Osteoblast (primary cell): ENCODE measurements at places on chromosomes 16 and 17.

GRCh38 chr17:49861150-49861884 lies 13.4 kb upstream of the TAC4 start:
- peak; percentile 94 for DNase-seq

- DNase-seq = no peak
Observed at GRCh38 chr17:69717214-69717613, 302.7 kb downstream of the MAP2K6 start.

GRCh38 chr16:87740909-87741424 lies 24.8 kb downstream of the KLHDC4 start:
- DNase-seq = peak; percentile 87

DNA sequence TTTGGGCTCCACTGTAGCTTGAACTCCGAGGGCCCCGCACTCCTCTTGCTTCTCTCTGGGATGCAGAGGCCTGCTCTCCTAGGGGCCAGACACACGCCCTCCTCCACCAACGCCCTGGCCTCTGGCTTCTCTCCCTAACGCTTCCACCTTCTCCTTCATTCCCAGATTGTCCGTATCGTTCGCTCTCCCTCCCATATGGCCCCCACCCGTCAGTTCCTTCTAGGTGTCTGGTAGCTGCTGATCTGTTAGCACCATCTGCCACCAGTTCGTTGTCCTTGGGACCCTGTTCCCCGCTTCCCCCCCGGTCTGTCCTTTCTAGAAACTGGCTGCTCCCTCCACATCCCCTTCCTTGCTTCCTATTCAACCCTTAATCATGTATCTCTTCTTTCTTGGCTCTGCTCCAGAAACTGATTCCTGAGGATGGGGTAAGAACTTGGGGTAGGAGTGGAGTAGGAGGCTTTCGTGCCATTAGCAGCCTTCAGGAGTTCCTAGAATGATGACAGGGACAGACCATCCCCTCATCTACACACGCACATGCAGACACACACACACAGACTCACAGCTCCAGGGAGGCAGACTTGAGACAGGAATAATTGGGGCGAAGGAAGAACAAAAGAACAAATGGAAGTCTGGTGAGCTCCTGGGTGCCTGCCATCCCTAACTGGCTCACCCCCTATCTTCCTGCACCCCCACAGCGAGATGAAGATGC lies 4.3 kb downstream of the ATP1B2 start:
- DNase-seq = no peak

- no peak for DNase-seq
Observed at GRCh38 chr16:73125850-73126524, 78.1 kb upstream of the ZFHX3 start.

GRCh38 chr17:78784352-78784751 lies 2.3 kb upstream of the CYTH1 start:
- DNase-seq = no peak

- DNase-seq = no peak
Observed at GRCh38 chr17:2179615-2180295, 123.8 kb downstream of the SMG6 start.
